Stimulated activated naive CD4-positive, alpha-beta T cell (primary cell): ENCODE measurements at places on chromosomes 16 and 17.

DNA sequence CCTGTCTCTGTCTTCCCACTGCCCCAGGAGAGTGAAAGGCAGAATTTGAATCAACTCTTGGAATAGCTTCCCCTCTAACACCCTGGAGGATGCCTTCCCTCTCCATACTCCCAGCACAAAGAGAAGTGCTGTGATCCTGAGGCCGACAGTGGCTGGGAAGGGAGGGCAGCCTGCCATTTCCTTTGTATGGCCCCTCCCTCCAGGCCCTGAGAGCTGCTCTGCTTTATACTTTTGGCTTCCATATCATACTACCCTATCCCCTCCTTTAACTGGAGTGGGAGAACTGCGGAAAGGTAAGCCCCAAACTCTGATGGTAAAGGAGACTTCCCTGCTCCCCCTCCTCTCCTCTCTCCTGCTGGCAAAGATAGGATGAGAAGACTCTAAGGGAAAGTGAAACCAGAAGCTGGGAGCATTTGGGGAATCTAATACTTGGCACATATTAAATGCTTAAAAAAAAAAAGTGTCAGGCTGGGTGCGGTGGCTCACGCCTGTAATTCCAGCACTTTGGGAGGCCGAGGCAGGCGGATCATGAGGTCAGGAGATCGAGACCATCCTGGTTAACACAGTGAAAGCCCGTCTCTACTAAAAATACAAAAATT, 4.1 kb upstream of the MED24 start:
- DNase-seq: no peak

GRCh38 chr16:75263291-75263962, 12.0 kb upstream of the BCAR1 start:
- DNase-seq: no peak

- DNase-seq: no peak
Observed at GRCh38 chr17:51617986-51618385, 357.6 kb downstream of the UTP18 start.

DNA sequence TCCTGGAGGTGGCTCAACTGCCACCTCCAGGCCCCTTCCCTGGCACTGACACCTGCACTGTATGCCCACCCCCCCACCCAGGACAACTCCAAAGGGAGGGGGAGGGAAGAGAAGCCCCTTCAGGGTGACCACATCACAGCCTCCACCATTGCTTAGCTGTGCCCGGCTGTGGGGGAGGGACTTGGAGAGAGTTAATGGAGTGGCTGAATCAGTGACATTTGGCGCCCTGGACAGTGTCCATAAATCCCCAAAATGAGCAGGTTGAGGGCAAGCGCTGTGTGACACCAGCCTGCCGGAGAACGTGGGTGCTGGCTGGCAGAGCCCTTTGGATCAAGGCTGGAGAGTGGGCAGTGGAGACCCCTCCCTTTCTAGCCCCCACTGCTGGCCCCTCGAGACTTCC, 883 bp downstream of the USH1G start:
- no peak for DNase-seq

- DNase-seq: no peak
Observed at GRCh38 chr16:87333101-87333500, 15.9 kb upstream of the C16orf95 start.

DNA sequence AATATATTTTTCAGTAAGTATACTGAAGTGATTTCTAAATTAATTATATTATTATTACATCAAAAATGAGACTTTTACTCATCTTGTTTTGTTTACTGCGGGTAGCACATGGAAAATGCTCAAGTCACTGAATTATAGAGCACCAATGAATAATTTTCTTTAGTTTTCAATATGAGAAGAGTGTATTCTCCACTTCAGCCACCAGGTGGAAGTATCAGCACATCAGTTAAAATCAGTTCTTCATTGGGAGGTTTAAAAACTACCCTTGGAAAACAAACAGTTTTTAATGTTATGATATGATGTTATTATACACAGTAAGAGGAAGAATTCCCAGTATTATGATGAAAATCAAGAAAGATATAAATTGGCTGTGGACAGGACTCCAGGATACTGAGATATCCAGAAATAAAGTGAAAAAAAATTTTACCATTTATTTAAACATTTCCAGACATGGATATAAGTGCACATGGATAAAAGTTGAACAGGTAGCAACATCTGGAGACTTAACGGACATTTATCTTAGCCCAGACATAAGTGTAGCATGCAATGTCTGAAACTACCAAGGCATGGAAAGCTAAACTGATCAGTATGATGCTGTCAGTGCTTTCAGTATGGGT, 467.3 kb downstream of the KCNJ2 start:
- no peak for DNase-seq

GRCh38 chr16:67719778-67720144, 645 bp upstream of the GFOD2 start:
- DNase-seq: peak; percentile 35

- no peak for DNase-seq
Observed at GRCh38 chr17:78419970-78420815, 41.7 kb downstream of the PGS1 start.
